ENCODE measurements at places on chromosomes 7 and 10.

- no peak for DNase-seq
Measured at GRCh38 chr10:59177836-59178235, 1.4 kb downstream of the PHYHIPL start.

DNA sequence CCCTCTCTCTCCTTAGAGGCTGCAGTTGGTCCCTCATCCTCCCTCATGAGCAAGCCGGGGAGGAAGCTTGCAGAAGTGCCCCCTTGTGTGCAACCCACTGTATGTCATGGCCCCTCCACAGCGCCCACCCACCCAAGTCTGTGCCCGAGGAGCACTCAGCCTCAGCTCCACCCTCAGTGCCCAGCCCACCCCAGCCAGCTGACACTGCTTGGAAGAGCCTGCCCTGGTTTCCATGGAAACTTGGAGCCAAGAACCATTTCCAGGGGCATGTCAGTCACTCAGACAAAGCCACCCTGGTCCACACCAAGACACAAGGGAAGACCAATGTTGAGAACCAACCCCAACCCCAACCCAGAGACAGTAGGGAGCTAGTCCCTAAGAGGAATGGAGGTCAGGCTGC is 79.5 kb downstream of the PAX2 start:
- DNase-seq: no peak

GRCh38 chr7:51349820-51350545 is 33.4 kb upstream of the COBL start:
- DNase-seq: no peak

DNA sequence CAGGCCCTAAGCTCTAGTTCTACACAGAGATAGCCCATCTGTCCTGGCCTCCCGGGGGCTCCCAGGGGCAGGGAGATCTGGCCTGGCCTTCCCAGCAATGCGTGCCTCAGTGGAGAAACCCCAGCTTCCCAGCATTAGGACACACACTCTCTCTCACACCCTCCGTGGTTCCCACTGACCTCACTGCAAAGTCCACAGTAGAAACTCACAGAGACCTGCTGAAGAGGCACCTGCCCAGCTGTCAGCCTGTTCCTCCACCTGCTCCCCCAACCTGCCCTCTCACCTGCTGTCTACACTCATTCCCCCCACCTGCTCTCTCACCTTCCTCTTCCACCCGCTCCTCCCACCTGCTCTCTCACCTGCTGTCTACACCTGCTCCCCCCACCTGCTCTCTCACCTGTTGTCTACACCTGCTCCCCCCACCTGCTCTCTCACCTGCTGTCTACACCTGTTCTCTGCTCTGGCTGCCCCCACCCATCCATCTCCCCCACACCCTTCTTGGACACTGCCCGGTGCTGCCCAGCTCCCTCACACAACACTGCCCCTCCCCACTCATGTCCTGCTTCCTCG is 21.1 kb upstream of the PFKP start:
- no peak for DNase-seq

GRCh38 chr7:40148671-40149070 is 13.9 kb downstream of the SUGCT start:
- DNase-seq: no peak

GRCh38 chr7:10708447-10708846 is 265.2 kb upstream of the PHF14 start:
- DNase-seq: no peak

- no peak for DNase-seq
Measured at GRCh38 chr10:90168244-90168643, 466.9 kb downstream of the KIF20B start.

DNA sequence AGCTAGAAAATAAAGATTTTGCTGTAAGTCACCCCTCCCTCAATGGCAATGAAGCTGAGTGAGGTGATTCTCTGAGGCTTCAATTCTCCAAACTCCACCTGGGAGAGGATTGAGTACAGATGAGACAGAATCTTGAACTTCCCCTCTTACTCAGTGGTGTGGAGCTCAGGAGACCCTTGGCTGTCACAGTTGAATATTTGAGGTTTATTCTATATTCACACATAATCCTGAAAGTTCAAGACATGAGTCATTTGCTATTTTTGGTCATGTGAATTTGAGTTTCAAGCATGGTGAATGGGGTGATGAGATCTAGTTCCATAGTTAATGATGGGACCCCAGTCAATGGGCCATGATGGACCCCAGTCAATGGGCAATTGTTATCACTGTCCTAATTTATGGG is 13.9 kb upstream of the TECTB start:
- no peak for DNase-seq

DNA sequence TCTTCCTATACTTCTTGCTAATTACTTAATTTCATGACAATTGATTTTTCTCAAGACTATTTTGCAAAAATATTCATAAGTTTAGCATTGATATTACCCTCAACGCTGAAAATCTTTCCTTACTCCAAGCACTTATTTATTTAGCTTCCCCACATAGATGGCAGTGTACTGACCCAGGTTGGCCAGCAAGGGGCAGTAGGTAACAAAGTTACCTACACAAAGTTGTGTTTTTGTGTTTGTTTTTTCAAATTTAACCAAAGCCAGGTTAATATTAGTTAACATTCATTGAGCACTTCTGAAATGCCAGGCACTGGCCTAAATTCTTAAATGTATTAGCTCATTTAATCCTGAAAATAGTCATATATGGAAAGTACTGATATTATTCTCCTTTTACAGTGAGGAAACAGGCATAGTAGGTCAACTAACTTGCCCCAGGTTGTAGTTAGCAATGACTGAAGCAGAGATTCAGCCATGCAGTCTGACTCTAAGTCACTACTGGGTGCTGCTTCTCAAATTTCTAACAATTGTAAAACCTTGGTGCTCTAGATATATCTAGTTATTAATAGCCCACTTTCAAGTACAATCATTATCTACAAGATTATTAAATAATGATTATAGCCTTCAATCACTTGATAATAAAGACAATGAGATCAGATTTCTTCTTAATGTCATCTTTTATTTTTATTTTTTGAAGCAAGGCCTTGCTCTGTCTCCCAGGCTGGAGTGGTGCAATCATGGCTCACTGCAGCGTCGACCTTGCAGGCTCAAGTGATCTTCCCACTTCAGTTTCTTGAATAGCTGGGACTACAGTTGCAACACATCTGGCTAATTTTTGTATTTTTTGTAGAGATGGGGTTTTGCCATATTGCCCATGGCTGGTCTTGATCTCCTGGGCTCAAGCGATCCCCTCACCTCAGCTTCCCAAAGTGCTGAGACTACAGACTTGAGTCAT is 5.8 kb upstream of the GGCT start:
- DNase-seq: no peak

- no peak for DNase-seq
Measured at GRCh38 chr10:103709341-103709920, 145.9 kb downstream of the SH3PXD2A start.

DNA sequence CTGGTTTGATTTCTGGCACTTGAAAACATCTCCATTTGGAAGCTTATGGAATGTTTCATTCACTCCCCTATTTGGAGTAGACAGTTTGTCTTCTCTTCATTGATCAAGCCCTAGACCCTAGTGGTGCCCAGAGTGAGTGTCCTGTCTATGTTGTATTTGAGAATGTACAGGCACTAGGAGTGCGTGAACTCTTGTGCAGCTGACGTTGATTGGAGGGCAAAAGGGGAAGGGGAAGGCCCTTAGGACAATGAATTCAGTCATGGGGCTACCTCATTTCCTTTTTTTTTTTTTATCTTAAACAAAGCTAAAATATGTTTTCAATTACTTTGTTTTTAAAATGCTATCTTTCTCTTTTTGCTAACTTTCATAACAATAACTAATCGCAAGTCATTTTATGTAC is 66.5 kb downstream of the ADD3 start:
- DNase-seq: no peak

DNA sequence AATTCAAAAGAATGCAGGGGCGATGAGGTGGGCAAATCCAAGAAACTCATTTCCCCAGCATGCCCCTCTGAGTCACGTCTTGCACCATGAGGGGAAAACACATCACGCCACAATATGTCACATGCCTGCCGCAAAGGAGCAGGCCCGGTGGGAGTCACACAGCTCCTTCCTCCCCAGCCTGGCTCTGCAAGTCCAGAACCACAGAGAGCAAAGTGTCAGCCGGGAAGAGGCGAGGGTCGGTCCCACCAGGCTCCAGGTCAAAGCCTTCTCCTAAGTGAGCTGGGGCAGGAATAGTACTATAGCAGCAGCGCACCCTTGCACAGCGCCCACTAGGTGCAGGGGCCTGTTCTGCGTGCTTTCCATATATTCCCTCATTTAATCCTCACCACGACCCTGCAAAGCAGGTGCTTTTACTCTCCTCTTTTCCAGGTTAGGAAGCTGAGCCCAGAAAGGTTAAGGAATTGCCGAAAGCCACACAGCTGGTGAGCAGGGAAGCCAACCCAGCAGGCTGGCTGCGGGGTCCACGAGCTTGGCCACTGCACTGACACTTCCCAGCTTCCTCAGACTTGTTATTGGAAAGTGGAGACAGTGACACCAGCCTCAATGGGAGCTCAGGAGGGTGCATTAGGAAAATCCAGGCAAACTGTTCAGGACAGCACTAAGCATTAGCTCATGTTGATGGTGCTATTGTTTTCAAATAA is 94.0 kb upstream of the ZMIZ1 start:
- peak; percentile 41 for DNase-seq

DNA sequence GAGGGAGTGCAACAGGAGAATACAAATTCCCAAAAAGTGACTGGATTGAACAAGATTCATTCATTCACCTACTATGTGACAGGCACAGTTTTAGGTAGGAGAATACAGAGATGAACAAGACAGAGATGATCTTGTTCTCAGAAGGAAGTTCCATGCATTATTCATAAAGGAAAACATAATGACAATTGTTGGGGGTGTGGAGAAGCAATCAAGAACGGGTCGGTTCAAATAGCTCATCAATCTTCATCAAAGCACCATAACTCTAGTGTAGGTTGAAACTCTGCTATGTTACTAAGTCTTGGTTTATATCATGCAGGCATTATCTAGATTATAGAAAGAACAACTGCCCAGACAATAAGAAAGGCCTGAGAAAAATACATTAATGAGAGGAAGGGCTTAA is 243.7 kb downstream of the DGKI start:
- no peak for DNase-seq

DNA sequence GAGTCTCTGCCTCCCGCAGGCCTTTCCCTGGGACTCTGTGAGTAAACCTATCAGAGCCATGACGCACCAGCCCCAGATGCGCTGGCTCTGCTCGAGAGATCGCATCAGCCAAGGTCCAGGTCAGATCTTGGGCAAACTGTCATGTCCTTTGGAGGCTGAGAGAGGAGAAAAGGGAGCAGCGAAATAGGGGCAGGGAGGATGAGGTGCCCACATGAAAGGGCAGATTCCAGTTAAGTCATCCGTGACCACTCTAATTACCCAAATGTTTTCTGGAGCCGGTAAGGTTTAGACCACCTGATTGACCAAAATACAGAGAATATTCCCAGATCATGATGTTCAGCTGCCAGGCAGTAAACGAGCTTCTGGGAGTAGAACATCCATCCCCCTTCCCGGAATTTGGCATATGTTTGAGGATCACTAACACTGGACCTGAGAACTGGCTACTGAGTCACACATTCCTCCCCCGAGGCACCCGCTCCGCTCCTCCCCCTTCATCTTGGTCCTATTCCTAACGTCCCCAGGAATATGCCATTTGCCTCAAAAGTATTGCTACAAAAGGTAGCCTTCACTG is 88.0 kb downstream of the FGFR2 start:
- DNase-seq: no peak

DNA sequence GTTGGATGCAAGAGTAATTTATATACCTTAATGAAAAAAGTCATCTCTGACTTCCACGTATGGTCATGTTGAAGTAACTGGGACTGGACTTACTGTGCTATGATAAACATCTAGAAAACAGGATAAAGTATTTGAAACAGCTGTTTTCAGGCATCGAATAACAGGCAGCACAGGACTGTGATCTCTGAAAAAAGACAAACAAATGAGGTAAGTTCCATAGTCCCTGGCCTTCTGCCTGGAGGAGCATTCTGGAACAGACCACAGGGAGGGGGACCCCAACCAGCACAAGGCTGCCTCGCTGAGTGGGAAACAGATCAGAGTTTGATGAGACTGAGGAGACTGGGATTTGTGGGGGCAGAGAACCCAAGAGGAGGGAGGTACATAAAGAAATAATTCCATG is 89.1 kb upstream of the HABP2 start:
- DNase-seq: no peak

DNA sequence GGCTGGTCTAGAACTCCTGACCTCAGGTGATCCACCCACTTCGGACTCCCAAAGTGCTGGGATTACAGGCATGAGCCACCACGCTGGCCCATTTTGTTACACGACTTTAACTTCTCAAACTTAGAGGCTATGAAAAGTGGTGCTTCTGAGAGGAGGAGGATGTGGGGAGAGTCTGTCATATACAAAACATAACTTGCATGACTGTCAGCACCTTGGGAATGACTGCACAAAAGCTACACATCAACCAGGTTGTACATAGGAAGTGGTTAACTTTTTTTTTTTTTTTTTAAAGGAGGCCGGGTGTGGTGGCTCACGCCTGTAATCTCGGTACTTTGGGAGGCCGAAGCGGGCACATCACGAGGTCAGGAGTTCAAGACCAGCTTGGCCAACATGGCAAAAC is 43.4 kb upstream of the GSDME start:
- DNase-seq: no peak

DNA sequence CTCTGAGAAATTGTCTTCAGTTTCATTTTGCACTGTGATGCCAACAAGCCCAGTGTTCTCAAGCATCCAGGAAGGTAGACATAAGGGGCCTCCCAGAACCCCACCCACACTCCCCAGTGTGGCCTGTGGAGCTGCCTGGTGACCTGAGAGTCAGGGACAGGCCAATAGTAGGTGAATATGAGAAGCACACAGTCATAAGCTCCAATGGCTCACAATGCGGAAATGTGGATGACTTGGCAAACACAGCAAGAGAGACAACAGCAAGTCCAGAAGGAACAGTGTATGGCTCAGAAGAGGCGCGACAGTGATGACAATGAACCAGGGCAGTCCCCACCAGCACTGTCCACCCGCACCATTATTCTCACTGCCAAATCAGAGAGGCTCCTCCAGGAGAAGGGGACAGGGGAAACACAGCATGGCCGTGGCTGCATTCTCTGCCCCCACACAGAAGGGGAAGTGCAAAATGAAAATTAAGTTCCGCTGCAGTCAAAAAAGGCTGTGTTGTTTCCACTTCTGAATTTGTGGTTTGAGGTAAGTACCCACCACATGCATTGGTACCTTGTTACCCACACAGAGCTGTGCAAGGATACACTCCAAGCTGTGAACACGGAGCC is 419.8 kb downstream of the GRID1 start:
- no peak for DNase-seq

DNA sequence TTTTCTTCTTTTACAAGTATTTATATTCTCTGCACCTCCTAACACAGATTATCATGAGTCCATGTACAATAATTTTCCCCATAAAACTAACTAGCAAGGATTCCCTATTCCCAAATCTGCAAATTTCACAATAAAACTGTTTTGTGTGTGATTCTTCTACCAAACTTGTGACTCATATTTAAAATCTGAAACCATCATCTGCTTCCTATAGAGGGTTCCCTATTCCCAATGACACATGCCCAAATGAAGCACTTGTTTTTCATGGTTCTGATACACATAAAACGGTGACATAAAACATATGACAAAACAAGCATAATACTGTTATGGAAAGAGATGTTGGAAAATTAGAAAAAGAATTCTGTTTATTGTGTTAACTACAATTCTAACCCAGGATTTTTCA is 657.6 kb downstream of the PARD3 start:
- DNase-seq: no peak

All from stimulated activated CD8-positive, alpha-beta memory T cell treated with anti-CD3 and anti-CD28 coated beads, Interleukin-7, amount 100 ng/mL, for 24 hours (primary cell).